Tongue (tissue), 3 donors: ENCODE measurements at places on chromosomes 4 and X.

DNA sequence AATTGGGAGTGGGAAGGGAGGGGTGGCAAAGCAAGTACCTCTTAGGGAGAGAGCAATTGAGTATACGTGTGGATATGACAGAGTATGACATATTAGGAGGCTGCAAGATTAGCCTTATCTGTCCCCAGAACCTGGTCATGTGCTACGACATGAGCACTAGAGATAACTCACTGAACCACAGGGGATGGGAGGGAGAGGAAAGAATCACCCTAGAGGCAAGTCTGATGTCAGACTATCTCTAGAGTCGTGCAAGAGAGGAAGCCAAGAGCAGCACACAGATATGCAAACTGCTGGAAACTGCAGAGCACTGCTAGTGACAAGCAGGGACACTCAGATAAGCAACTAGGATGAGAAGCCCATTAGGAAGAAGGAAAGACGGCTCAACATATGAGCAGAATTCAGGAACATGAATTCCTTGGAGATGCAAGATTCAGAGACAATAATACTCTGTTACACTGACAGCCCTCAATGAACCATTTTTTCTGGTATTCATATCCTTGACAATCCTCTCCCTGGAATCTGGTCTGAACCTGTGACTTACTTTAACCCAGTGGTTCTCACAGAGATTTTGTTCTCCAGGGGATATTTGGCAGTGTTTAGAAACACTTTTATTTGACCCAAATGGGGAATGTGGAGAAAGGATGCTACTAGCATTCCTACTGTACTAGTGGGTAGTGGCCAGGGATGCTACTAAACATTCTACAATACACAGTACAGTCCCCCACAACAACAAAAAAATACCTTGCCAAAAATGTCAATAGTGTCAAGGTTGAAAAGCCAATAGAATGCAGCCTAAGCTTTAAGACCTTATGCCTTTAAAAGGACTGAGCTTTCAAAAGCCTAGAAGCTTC lies 84.0 kb upstream of the BMP2K start:
- DNase-seq, result no peak

GRCh38 chrX:111095974-111096895 lies at the start of gene PAK3:
TSS of gene PAK3 (plus strand) at chrX:111096191. CDS start at chrX:111123104, 26,913 bp downstream.
- DNase-seq, result peak; percentile 90

GRCh38 chr4:144591401-144591800 lies 54.6 kb upstream of the HHIP start:
- DNase-seq, result peak; percentile 89

- DNase-seq, result no peak
These were observed 51.6 kb downstream of the NFKB1 start for GRCh38 chr4:102552781-102553180.

- DNase-seq, result peak; percentile 1
These were observed 45.8 kb downstream of the BCORL1 start for GRCh38 chrX:130028196-130028595.

DNA sequence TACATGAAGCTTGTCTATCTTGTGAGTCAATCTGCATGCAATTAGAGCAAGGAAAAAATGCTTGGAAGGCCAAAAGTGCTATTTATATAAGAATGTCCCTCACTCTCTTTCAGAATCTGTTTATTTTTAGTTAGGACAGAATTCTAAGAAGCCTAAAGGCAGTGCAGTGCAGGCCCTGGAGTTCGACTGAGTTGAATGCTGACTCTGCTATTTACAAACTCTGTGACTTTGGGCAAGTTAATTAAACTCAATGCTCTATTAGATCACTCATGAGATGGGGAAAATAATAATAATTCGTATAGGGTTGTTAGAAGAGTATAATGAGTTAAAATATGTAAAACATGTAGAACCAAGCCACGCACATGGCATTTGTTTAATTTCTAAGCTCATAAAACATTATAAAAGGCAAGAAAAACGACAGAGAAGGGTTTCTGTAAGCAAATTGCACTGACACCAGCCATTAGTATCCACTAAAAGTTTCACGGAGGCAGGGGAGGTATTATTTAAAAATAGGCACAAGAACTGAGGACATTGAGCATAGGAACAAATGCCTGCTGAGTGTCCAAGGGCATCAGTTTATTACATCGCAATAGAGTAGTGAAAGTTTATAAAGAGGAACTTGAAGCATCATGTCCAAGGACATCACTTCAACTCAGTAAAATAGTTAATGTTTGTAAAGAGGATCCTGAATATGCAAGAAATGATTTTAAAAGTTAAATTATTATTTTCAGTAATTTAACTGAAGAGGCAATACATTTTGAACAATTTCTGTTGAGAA lies 115.0 kb upstream of the INPP4B start:
- DNase-seq, result peak; percentile 22

- no peak for DNase-seq
These were observed 690.4 kb upstream of the NDST4 start for GRCh38 chr4:115803825-115804224.

DNA sequence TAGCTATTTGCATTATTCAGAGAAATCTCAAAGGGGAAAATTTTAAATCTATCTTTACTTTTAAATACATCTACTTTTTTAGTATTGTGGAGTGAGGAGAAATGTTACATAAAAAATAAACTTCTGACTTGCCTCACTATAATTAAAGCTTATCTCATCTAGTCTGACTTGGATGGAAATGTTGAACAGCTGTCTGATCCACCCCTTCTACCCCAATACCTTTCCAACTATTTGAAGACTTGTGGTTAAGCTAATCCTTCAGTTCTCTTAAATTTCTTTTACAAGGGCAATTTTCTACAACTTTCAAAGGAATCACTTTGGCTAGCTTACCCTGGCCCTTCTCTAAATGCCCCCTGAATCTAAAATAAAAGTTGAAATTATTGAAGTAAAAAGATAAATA lies 17.3 kb upstream of the RPS6KA6 start:
- no peak for DNase-seq

- no peak for DNase-seq
These were observed 17.0 kb downstream of the GPAT3 start for GRCh38 chr4:83552924-83553323.

GRCh38 chr4:10457255-10457801 lies at the start of gene ZNF518B:
TSS of gene ZNF518B (minus strand) at chr4:10457426. CDS start at chr4:10446328, 11,098 bp downstream.
- peak; percentile 88 for DNase-seq

DNA sequence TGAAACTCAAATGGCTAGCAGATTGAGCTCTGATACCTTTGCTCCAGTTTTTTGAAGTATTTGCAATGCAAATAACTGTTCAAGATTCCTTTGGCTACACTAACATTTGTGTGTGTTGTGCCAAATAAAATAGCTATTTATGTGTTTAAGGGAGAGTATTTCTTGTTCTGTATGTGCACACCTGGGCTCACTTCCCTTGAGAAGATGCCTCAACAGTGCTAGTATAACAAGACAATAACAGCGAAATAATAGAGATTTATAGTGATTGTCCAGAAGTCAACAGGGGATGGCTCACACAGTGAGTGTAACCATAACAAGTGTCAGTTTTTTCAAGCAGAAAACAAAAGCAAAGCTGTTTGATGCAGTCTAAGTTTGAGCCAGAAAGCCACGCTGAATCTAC lies 460.5 kb downstream of the CENPC start:
- DNase-seq, result no peak

DNA sequence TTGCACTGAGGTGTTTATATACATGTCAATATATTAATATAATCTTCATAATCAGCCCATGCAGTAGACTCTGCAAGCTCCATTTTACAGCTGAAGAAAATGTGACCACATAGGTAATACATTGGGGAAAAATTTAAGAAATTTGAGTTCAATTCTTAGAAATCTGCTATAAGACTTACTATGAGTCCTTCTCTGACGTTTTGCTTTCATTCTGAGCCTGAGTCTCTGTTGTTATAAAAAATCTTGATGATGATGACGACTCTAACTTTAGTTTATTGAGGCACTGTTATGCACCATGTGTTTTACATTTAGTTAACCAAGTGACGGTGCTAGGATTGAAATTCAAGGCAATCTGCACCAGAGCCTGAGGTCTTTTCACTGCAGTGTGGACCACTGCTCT lies 370.3 kb upstream of the PPP1R2C start:
- DNase-seq, result no peak

GRCh38 chrX:9890681-9891091 lies 76.5 kb upstream of the CLDN34 start:
- DNase-seq, result no peak

DNA sequence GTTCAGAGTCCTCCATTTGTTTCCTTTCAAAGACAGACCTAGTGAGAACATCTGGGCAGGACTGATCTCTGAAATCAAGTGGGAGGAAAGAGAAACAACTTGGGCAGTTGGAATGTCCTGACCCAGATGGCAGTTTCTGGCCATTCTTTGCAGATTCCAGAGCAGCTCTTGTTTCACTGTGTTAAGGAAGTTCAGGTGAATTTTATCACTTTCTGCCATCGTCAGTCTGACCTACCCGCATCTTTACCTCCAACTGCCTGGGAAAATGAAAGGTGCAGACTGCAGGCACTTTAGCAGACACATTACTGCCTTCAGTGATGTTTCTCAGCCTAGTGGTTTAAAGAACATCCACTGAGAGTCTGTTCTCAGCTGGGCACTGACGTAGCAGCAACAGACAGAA lies 216.2 kb downstream of the CEP135 start:
- DNase-seq, result no peak

DNA sequence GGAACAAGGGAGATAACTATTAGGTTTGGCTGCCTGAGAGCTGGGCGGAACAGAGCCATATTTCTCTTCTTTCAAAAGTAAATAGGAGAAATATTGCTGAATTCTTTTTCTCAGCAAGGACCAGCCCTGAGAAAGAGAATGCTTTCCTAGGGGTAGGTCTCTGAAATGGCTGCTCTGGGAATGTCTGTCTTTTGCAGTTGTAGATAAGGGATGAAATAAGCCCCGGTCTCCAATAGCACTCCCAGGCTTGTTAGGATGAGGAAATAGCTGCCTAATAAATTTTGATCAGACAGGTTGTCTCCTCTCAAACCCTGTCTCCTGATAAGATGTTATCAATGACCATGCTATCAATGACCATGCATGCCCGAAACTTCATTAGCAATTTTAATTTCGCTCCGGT lies 207.8 kb upstream of the KIT start:
- no peak for DNase-seq

DNA sequence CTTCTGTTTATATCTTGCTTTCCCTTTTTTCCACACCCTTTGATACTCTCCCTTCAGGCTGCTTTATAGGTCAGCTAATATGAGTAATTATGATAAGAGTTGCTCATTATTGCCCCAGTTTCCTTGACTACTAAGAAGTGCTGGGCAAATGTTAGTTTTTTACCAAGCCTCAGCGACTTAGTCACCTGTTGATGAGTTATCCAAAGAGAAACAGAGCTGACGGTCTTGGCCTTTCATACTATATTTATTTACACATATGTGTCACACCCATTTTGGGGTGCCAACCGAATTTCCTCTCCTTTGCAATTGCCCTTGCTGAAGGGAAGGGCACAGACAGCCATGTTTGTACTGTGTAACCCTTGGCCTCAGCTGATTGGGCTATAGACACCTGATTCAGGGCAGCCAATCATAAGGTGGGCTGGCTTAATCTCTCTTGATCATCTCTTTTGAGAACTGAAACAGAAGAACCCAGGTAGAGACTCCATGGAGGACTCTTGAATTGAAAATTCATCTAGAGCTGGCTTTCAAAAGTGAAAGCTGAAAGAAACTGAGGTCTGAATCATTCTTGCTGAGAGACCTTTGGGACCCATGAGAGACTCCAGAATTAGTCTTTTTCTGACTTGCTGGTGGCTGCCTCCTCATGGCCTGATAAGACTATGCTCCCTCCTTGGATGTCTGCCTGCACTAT lies 111.7 kb upstream of the RPS6KA3 start:
- no peak for DNase-seq

DNA sequence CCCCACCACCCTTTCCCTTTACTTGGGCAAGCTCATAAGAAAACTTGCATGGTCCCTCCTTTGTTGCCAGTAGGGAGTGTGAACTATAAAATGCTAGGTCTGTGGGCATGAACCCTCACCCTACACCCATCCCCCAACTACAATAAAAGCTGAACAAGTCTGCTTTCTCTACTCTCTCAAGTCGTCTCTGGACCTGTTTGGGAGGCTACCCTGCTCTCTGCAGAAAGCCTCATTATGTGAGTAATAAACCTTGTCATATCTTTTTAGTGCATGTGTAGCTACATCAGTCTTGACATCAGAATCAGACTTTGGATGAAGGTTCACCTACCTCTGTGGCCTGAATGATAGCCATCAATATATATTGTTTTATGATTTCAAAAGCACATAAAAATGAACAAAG lies 155.4 kb upstream of the FAM241A start:
- no peak for DNase-seq

- DNase-seq, result no peak
These were observed 34.0 kb upstream of the MAGEB2 start for GRCh38 chrX:30181353-30181752.

GRCh38 chrX:43853225-43853828 lies 28.9 kb downstream of the MAOB start:
- DNase-seq, result no peak

- peak; percentile 46 for DNase-seq
These were observed 30.3 kb downstream of the ABLIM2 start for GRCh38 chr4:8128100-8128856.
